NCI-H526 treated with DMSO at 0.1 percent for 48 hours (cell line): ENCODE measurements at places on chromosomes 2 and 18.

- DNase-seq: no peak
Measured at GRCh38 chr2:105989070-105989469, 205.0 kb downstream of the UXS1 start.

DNA sequence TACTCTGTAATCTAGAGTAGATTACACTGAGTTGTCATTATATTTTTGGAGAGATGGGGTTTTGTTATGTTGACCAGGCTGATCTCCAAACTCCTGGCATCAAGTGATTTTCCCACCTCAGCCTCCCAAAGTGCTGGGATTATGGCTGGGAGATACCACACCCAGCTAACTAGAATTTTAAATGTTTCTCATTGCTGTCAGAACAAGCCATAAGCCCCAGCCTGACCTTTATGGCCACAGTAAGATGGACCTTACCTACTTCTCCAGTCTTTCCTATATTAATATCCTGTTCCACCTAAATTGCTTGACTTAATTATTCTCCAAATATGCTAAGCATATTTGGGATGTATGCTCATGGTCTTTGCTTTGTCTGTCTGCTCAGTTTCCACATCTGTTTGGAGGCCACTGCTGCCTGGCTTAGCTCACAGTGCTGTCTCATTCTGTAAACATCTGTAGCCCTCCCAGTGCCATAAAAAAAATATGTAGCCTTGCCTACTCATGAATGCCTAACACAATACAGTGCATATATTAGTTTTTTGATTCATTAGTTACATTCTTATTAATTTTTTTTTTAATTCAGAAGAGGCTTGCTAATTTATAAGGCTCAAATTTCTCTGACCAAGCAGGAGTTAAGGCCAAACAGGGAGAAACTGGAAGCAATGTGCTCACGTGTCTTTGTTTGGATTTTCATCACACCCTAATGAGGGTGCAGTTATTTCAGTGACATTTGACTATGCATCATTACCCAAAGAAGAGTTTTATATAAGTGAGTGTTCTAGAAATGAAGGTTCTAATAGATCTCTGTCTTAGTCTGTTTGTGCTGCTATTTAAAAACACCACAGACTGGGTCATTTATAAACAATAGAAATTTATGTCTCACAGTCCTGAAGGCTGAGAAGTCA, 45.3 kb upstream of the PSME4 start:
- no peak for DNase-seq

GRCh38 chr18:36993068-36993467, 164.1 kb downstream of the KIAA1328 start:
- no peak for DNase-seq

GRCh38 chr2:127037476-127037875, 69.5 kb downstream of the BIN1 start:
- no peak for DNase-seq

- no peak for DNase-seq
Measured at GRCh38 chr2:127634066-127634617, 11.8 kb upstream of the GPR17 start.

- DNase-seq: no peak
Measured at GRCh38 chr2:220550995-220551700, 923.7 kb downstream of the SLC4A3 start.

GRCh38 chr2:132678483-132678882, 8.5 kb upstream of the LYPD1 start:
- DNase-seq: no peak

GRCh38 chr2:199807966-199808365, 43.0 kb downstream of the FTCDNL1 start:
- DNase-seq: no peak

DNA sequence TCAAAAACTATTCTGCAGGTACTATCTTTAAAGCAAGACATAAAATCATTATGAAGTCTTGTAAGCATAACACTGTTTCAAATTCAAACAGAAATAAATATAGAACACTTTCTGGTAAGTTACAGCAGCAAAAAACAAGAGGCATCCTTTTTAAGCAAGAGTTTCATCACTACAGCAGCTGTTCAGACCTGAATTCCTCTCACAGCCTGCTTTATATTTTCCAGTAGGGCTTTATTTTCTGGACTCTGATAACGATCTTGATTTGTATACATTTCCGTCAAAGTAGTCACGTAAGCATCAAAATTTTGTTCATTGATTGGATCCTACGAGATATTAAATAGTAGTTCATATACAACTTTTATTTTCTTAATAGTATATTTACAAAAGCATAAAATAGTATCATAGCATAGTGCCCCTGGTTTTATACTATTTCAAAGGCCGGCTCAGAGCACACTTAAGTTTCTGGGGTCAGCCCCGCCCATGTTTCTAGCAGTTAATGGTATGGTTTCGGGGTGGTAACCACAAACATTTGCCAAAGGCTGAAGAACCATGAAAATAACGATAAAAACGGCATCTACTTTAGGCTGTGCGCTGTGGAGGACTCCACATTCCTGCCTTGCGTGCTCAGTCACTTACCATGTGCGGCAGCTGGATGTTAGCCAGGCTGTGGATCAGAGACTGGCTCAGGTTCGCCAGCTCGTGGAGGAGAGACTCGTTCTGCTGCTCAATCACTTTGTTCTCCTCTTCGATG, 47.5 kb upstream of the PXDN start:
- DNase-seq: no peak

- DNase-seq: no peak
Measured at GRCh38 chr2:156787517-156787916, 351.3 kb downstream of the GPD2 start.

DNA sequence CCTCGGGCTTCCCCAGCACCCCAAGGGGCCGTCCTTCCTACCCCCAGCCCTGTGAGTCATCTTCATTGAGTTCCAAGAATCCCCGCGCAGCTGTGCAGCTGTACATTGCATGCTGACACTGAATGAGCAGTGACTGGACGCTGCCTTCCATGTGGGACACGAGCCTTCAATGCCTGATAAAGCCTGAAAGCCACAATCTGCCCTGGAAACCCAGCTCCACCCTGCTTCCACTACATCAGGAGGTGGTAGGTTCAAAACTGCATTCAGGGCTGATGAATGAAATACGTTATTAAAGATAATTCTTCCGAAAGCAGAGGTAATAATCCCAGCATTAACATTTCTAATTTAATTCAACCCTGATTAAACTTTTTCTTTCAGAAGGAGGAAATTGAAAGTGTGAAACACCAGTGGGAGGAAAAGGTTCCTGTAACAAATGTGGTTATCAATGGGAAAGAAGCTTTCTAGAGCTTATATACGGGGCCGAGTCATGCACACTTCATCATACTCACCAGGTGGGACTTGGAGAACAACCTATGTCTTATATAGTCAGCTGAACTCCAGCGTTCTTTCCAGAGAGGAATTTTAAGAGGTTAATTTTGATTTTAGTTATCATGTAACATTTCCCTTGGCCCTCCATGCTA, 360.1 kb downstream of the LPIN1 start:
- no peak for DNase-seq
